ENCODE measurements at places on chromosomes 5 and 9. TPM values are rescaled to one million over a fixed set of nuclear protein-coding genes. Genes with fewer than 3 reads are reported as not detected.

The PTGER4 gene
- polyA plus RNA-seq: 12.0 TPM

The GAPT gene
- polyA plus RNA-seq: not detected

The C9orf50 gene
- not detected for polyA plus RNA-seq

The DMGDH gene
- polyA plus RNA-seq: 0.70 TPM

The PCDHGA5 gene
- 0.25 TPM for polyA plus RNA-seq

The RIC1 gene
- 9.9 TPM for polyA plus RNA-seq

The GPR21 gene
- polyA plus RNA-seq: 7.2 TPM
